Upper lobe of left lung (tissue), 6 donors: ENCODE measurements at places on chromosomes 4 and X. TPM values are rescaled to one million over a fixed set of nuclear protein-coding genes. Genes with fewer than 3 reads are reported as not detected.

DNA sequence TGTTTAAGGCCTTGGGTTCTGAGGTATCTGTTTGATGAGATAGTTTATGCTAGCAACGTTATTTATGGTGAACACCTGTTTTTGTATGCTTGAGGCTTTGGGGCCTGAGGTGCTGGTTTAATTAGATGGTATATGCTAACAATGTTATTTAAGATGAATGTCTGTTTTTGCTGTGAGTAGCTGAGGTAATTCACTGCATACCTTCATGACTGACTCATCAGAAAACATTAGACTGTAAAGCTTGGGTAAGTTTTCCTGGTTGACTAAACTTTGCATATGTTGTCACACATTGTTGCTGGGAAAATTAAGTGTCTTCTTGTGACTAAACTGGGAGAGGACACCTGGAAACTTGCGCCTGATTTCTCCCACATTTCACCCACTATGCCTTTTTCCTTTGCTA lies 1026.6 kb downstream of the RAPGEF2 start:
- H3K4me1 ChIP-seq: no peaks in the 10 kb centered on the region
- no peak for DNase-seq
- no peak overlapping the region for H3K4me3 ChIP-seq
- no peaks in the 10 kb centered on the region for H3K36me3 ChIP-seq
- no peak overlapping the region for H3K27ac ChIP-seq
- H3K27me3 ChIP-seq: no peaks in the 10 kb centered on the region

- no peak overlapping the region for H3K4me3 ChIP-seq
- no peaks in the 10 kb centered on the region for H3K27me3 ChIP-seq
- H3K27ac ChIP-seq: no peak overlapping the region
- no peaks in the 10 kb centered on the region for H3K36me3 ChIP-seq
These were observed 104.4 kb downstream of the ARSF start for GRCh38 chrX:3145716-3146115.

The CLTRN gene
- total RNA-seq: not detected

The ZNF674 gene
- total RNA-seq: 4.1 TPM

GRCh38 chr4:157574606-157575005 lies 354.1 kb downstream of the GRIA2 start:
- no peaks in the 10 kb centered on the region for H3K36me3 ChIP-seq
- no peak for DNase-seq
- no peaks in the 10 kb centered on the region for H3K4me1 ChIP-seq
- no peak overlapping the region for H3K27ac ChIP-seq
- H3K4me3 ChIP-seq: no peak overlapping the region
- H3K27me3 ChIP-seq: no peaks in the 10 kb centered on the region

The ADGRG4 gene
- total RNA-seq: 0.17 TPM

- H3K4me1 ChIP-seq: no peaks in the 10 kb centered on the region
- H3K36me3 ChIP-seq: no peaks in the 10 kb centered on the region
- DNase-seq: no peak
These were observed 547.6 kb downstream of the GABRG1 start for GRCh38 chr4:45576275-45576674.

The PAK3 gene
- 1.1 TPM for total RNA-seq

DNA sequence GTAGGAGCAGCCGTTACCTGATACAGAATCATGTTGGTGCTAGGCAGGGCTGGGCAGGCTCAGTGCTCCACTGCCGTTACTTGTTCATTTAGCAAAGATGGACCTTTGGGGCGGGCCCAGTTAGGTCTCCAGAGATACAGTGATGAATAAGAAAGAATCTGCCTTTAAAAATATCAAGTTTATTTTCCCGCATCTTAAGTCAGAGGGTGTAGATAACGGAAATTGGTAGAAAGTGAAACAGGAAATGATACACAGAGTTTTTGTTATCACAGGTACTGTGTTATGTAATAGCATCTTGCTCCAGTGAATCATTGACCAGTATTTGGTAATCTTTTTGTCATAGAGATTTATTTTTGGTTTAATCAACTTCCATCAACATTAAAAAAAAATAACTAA lies 5.5 kb downstream of the TMEM131L start:
- no peak for DNase-seq
- H3K27me3 ChIP-seq: no peaks in the 10 kb centered on the region
- no peak overlapping the region for H3K4me3 ChIP-seq
- no peaks in the 10 kb centered on the region for H3K36me3 ChIP-seq

DNA sequence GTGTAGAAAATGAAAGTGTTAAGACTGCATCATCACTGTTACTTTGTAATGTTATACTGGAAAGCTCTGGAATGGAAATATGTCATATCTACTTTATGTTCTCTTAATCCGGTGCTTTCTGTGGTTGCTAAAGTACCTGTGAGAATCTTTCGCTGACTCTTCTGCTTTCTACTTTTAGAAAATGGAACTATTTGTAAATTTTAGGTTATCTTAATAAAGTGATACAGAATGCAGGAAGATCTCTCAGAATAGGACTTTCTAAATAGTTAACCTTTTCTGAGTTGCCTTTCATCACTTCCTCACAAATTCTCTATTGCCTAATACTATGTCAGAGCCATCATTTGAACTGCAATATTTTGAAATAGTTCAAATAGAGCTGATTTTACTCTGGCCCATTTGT lies 69.3 kb downstream of the BMP2K start:
- no peaks in the 10 kb centered on the region for H3K36me3 ChIP-seq
- no peaks in the 10 kb centered on the region for H3K27me3 ChIP-seq
- DNase-seq: no peak
- H3K27ac ChIP-seq: no peak overlapping the region
- H3K4me3 ChIP-seq: no peak overlapping the region
- no peaks in the 10 kb centered on the region for H3K4me1 ChIP-seq

The GUCY1B1 gene
- 8.5 TPM for total RNA-seq

The SPIN4 gene
- total RNA-seq: 2.1 TPM

The CXCL5 gene
- 2.1 TPM for total RNA-seq
